ENCODE measurements at places on chromosomes 4 and X. TPM values are rescaled to one million over a fixed set of nuclear protein-coding genes. Genes with fewer than 3 reads are reported as not detected.

NUP62CL gene
- 1.0 TPM for total RNA-seq

STPG2 gene
- total RNA-seq: not detected

SYP gene
- 1.3 TPM for total RNA-seq

ACE2 gene
- not detected for total RNA-seq

CACNA1F gene
- total RNA-seq: 0.14 TPM

CCKAR gene
- total RNA-seq: not detected

SRD5A3 gene
- total RNA-seq: 14.7 TPM

VCX3B gene
- total RNA-seq: not detected

UPF3B gene
- total RNA-seq: 10.3 TPM

GSX2 gene
- total RNA-seq: not detected

QDPR gene
- 21.8 TPM for total RNA-seq

INTS12 gene
- 16.7 TPM for total RNA-seq

Data from T-helper 2 cell treated with Interferon-gamma antibody and Interleukin-4, amounts not matched to agents 100 ng/mL and 5 ng/mL, for 36 hours (primary cell).